NCI-H524 (cell line): ENCODE measurements at places on chromosomes 11 and 22.

DNA sequence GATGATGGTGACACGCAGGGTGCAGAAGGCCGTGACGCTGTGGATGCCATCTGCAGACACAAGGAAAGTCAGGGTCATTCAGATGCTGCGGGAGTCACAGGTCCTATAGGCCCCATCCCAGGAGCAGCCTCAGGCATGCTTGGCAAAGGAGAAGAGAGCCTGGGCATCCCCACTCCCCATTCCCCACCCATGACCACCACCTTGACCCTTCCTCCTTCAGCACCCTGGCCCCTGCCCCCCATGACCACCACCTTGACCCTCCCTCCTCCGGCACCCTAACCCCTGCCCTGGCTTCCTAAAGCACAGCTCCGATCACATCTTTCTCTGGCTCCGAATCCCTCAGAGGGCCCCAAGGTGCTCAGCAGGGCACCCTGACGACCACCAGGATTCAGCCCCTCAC lies 73.1 kb downstream of the CELSR1 start:
- DNase-seq: no peak

DNA sequence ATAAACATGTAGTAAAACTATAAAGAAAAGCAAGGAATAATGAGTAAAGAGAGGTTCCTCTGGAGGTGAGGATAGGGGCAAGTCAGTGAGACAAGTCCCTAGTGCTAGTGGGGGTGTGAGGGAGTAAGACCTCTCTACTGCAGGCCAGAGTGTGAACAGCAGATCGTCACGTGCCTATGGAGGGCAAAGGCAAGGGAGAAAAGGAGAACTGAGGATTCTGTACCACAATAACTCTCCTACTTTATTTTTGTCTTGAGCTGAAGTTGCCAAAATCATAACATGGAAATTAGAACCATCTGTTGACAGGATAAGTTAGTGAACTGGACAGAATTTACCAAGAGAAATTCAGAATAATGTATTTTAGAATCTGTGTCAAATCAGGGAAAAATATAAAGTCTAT lies 77.6 kb downstream of the ENTHD1 start:
- DNase-seq: no peak

- no peak for DNase-seq
Measured at GRCh38 chr11:120688163-120688562, 176.6 kb downstream of the GRIK4 start.

GRCh38 chr11:69354545-69354897 lies 60.6 kb downstream of the MYEOV start:
- no peak for DNase-seq

DNA sequence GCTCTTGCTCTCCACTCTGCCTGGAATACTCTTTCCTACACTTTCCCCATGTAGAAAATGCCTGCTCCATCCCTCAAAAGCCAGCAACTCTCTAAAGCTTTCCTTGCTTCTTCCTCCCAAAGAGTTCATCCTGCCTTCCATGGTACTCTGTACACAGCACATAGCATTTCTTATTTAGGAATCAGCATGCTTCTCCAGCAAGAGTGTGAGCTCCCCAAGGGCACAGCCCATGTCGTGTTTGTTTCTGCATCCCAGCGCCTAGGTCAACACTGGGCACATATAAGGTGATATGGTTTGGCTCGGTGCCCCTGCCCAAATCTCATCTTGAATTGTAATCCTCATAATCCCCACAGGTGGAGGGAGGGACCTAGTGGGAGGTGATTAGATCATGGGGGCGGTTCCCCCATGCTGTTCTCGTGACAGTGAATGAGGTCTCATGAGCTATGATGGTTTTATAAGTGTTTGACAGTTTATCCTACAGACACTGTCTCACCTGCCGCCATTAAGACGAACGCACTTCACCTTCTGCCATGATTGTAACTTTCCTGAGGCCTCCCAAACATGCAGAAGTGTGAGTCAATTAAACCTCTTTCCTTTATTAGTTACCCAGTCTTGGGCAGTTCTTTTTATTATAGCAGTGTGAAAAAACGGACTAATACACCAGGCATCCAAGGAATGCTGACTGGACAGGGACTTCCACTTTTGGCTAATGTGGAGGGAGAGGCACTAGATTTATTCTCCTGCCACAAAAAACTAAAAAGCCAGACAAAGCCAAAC lies 8.2 kb downstream of the VPS37C start:
- peak; percentile 12 for DNase-seq

GRCh38 chr22:37760152-37760551 lies 47.6 kb upstream of the GCAT start:
- DNase-seq: no peak

- no peak for DNase-seq
Measured at GRCh38 chr22:40348025-40348658, 1.8 kb downstream of the ADSL start.

- no peak for DNase-seq
Measured at GRCh38 chr11:113937918-113938317, 33.3 kb downstream of the HTR3B start.

DNA sequence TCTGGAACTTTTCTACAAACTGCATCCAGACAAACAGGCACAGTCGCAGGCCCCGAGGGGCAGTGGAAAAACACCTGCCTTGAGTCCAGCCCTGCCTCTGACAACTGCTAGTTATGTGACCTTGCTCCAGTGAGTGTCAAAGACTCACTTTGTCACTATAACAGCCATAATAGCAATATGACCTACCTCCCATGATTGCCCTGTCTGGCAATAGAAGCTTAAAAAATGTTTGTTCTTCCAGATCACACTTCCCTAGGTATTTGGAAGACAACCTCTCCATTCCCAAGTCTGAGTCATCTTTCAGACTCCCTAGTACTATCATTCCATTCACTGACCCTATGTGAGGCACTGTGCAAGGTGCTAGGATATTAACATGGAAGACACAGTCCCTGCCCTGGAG lies 74.5 kb downstream of the RPL27A start:
- DNase-seq: no peak

GRCh38 chr11:14364322-14364721 lies 5.3 kb upstream of the RRAS2 start:
- no peak for DNase-seq

- peak; percentile 41 for DNase-seq
Measured at GRCh38 chr11:67262731-67263675, 3.3 kb upstream of the GRK2 start.

DNA sequence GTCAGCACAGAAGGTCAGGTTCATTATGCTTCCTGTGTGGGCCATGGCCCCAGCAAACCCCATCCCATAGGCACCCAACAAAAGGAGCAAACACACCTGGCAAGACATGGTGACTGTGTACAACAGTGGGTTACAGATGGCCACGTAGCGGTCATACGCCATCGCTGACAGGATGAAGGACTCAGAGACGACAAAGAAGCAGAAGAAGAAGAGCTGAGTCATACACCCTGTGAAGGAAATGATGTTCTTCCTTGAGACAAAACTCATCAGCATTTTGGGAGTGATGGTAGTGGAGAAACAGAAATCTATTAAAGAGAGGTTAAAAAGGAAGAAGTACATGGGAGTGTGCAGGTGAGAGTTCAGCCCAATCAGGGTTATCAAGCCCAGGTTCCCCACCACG lies 309 bp downstream of the OR8B12 start:
- DNase-seq: no peak

GRCh38 chr11:75442161-75442885 lies 9.3 kb upstream of the KLHL35 start:
- DNase-seq: no peak

GRCh38 chr22:33023153-33023827 lies 34.9 kb downstream of the SYN3 start:
- no peak for DNase-seq

GRCh38 chr11:61972672-61973475 lies 5.4 kb upstream of the FTH1 start:
- no peak for DNase-seq

GRCh38 chr11:121892863-121893262 lies 223.2 kb downstream of the BLID start:
- DNase-seq: no peak

GRCh38 chr11:132456751-132457328 lies 1075.5 kb downstream of the OPCML start:
- no peak for DNase-seq

GRCh38 chr11:70508231-70508480 lies 109.8 kb downstream of the CTTN start:
- no peak for DNase-seq

DNA sequence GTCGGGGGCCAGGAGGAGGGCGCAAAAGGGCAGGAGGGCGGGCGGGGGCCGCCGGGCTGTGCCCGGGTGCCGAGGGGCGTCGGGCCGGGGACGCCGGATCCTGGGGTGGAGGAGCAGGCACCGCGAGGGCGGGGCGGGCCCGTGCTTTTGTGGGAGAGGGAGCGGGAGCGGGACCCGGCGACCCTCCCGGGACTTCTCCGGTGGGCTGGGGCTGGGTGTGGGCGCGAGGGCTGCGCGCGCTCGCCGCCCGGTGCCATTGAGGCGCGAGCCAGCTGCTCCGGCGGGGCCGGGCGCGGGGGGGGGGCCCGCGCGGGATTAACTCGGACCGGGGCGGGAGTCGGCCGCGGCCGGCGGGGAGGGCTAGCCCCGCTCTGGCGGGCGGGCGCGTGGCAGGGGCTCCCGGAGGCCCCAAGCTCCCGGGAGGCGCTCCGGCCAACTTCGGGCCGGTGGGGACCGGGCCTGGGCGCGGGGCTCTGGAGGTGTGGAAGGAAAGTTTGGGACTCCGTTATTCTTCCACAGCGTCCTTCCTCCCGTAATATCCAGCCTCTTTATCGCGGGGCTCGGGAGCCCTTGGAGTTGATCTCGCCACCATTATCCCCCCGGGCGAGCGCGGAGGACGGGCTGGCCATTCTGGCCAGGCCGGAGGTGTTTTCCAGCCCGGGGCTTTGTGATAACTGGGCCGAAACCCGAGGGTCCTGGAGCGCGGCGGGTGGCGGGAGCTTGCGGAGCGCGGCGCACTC lies 936 bp downstream of the CECR2 start:
- peak; percentile 51 for DNase-seq

DNA sequence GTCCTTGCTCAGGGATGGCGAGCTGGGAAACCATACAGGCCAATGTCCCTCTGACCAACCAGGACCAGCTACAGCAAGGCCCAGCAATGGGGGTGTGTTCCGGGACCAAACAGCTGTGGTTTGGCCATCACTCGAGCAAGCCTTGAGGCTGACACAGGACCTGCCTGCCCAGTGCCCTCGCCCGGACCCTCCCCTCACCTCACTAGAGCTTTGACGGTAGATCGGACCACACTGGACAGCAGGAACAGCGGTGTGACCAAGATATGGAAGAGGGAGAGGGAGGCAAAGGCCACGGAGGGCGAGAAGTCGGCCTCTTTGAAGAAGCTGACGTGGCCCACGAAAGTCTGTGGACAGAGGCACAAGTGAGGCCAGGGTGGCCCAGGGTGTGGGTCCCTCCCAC lies 42.2 kb upstream of the KCNJ11 start:
- DNase-seq: no peak

- DNase-seq: no peak
Measured at GRCh38 chr11:98056945-98057344, 963.8 kb upstream of the CNTN5 start.

DNA sequence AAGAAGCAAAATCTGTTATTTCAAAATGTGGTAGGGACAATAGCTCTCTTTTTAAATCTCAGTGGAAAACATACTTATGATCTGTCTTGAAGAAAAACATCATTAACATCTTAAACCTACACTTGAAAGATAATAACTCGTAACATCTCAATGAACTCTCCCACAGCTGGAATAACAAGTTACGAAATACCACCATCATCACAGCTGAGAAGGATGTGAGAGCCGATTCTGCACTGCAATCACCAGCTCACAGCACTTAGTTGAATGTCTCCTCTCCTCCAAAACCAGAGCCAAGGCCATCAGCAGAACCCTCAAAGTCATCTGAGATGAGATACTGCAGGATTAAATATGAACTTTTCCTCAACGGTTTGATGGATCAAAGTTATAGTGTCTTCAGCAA lies 124.3 kb downstream of the ARHGAP20 start:
- DNase-seq: no peak

DNA sequence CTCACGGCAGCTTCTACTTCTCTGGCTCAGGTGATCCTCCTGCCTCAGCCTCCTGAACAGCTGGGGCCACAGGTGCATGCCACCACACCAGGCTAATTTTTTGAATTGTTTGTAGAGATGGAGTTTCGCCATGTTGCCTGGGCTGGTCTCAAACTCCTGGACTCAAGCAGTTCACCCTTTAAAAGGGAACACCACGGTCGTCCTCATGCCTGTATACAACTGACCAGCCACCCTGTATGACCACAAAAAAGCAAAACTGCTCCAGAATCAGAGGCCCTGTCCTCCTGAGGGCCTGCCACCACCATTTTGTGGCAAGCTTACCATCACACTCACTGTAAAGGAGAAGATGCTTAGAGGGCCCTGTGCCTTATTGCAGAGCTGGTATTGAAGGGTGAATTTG lies 2.2 kb downstream of the GLB1L3 start:
- DNase-seq: no peak

GRCh38 chr22:48537343-48537680 lies 1290.4 kb downstream of the BRD1 start:
- no peak for DNase-seq

- no peak for DNase-seq
Measured at GRCh38 chr11:129865701-129866100, 29.7 kb downstream of the NFRKB start.

DNA sequence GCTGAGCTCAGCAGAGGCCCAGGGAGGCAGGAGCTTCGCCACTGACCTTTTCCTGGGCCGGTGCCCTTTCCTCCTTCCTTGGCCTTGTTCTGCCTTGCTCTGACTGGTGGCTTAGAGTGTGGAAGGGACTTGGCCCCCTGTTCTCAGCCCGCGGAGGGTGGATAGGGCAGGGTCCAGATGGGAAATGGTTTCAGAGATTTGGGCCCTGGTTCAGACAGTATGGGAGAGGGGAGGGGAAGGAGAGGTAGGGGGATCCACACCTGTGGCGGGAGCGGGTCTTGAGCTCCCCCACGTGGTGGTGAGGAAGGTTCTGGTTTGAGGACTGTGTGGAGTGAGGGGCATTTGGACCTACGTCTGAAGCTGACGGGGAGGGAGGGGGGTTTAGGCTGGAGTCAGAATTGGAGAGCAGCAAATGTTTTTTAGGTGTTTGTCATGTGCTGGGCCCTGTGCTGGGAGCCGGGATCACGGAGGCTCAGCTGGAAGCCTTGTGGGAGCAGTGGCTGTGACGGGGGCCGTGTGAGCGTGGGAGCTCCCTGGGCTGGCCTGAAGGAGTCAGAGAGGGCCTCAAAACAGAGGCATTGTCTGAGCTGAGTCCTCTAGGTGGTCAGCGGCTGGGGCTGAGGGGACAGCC lies 27.2 kb downstream of the SHANK3 start:
- peak; percentile 30 for DNase-seq

DNA sequence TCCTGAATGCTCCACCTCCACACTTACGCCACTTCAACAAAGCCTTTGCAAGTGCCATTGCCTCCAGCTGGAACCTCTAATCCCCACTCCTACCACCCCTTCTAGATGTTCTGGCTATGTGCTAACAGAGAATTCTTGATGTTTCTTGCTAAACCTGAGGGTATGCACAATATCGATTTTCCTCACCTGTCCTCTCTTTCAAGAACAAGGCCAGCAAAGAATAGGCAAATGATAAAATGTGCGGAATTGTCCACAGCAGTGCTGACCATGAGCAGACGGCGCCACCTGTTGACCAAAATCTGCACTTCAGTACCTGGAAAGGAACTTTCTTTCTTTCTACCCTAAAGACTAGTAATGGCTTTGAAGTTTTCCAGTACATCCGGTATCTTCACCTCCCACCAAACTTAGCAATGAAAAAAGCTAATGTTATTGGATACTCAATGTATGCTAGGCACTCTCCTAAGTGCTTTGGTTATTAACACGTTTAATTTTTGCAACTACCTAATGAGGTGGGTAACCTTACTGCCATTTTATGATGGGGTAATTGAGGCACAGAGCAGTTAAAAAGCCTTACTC lies 3.4 kb downstream of the TIMM10 start:
- DNase-seq: peak; percentile 75
